ENCODE measurements at places on chromosomes 3 and 15.

DNA sequence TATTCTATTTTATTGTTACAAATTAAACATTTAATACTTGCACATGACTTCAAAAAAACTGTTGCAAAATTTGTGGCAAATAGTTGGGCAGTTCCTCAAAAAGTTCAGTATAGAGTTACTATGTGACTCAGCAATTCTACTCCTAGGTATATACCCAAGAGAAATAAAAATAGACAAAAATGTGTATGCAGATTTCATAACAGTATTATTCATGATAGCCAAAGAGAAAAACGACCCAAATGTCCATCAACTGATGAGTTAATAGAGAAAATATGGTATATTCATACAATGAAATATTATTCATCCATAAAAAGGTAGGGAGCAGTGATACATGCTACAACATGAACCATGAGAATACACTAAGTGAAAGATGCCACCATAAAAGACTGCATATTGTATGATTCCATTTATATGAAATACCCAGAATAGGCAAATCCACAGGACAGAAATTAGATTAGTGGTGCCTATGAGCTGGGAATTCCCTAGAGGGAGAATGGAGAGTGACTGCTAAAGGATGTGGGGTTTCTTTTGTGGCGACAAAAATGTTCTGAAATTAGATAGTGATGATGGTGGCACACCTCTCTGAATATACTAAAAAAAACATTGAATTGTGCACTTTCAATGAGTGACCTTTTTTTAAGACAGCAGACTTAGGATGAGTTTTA is 31.6 kb upstream of the CLASP2 start:
- DNase-seq, result no peak

DNA sequence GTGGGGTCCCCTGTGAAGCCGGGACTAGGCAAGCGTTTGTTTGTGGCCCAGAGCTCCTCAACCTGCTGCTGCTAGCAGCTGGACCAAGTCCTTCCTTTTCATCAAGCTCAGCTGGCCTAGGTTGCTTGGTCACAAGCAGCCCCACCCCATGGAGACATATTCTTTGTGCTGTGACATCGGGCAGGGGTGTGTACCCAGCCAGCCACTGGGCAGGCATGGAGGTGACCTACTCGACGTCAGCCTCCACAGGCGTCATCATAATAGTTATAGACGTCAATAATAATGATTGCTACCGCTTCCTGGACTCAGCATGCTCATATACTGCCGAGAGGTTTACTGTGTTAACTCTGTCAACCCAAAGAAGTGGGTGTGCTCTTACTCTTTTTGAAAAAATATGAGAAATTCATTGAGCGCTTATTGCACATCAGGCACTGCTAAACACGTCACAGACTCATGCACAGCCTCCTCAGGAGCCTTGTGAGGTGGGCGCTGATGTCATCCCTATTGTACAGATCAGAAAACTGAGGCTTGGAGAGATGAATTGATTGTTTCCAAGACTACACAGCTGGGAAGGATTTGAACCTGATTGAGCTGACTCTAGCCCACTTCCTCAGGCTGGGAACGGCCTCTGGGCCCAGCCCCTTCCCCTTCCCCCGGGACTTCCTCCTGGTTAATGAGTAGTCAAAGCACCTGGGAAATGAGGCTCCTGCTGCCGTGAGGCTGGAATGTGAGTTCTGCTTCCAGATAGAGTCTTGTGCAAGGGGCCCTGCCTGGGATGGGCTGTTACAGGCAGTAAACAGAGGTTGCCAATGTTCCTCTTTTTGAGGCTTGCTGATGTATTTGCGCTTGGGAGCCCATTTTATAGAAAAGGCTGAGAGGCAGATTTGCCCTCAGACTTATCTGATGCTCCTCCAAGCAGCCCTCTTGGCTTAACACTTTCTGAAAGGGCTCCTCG is 16.2 kb downstream of the SLC6A6 start:
- no peak for DNase-seq

DNA sequence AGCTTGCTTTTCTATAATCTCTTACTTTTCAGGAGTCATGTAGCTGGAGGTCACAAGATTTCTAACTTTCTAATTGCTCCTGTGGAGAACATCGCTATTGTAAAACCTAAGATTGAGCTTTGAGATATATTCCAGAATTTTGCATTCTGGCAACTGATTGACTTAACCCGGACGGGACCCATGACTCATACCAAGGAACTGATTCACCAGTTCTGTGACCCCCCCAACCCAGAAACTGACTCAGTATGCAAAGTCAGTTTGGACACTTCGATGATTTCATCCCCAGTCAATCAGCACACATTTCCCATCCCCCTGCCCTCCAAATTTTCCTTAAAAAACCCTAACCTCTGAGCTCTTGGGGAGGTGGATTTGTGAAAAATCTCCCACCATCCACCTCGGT is 396.5 kb upstream of the GBE1 start:
- no peak for DNase-seq

DNA sequence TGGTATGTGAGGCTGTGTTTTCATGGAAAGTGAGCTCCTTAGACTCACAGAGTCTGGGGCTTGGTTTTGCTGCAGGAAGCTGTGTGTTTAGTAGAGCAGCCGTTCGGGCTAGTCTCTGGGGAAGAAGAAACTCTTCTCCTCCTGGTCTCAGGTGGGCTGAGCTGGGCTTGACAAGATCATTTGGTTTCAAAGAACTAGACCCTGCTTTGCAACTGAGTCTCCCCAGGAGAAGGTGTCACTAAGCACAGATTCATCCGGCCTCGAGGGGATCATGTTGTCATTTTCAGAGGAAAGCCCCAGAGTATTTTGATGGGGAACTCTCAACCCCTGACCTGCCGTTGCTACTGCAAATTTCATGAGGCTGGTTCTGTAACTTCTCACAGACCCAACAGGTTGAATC is 188.5 kb downstream of the FAM43A start:
- no peak for DNase-seq

- DNase-seq, result no peak
Observed at GRCh38 chr3:15804553-15805095, 6.8 kb upstream of the ANKRD28 start.

DNA sequence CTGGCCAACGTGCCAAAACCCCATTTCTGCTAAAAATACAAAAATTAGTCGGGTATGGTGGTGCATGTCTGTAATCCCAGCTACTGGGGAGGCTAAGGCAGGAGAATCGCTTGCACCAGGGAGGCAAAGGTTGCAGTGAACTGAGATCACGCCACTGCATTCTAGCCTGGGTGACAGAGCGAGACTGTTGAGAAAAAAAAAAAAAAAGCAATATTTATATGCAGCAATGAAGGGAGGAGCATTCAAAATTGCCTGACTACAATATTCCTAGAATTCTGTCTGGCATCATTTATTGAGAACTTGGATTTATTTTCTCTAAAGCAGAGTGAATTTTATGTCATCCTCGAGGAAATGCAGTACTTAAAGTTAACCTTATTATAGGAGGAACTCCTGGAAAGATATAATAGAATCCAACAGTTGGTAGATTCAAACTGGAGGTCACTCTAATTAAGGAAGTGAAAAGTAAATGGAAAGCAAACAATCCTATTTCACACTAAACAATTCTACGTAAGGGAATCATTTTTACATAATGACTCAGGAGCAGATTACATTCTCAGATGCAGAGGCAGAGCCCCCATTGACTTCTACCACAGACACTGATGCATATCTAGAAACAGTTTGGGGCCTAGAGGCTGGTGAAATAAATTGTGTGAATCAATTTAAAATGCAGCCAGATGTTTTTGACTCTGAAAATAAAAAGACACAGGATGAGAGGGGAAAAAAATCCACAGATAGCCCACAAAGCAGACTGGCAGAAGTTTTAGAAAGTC is 82.1 kb upstream of the FHIT start:
- no peak for DNase-seq

- no peak for DNase-seq
Observed at GRCh38 chr3:160401291-160402095, 2.0 kb downstream of the SMC4 start.

DNA sequence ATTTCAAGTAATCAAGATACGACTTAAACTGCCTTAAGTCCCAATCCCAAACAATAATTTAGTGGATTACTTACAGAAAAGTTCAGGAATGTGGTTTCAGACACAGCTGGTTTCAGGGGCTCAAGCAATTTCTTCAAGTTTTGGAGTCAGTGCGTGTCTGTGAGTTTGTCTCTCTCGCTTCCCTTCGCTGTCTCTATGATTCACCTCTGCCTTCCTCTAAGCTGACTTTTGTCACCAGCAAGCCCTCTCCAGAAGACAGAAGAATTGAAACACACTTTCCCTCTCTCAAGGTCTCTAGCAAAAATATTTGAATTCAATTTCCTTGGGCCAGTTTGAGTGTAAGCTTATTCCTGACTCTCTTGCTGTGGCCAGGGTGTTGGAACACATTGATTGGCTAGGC is 392.4 kb downstream of the EDEM1 start:
- no peak for DNase-seq

DNA sequence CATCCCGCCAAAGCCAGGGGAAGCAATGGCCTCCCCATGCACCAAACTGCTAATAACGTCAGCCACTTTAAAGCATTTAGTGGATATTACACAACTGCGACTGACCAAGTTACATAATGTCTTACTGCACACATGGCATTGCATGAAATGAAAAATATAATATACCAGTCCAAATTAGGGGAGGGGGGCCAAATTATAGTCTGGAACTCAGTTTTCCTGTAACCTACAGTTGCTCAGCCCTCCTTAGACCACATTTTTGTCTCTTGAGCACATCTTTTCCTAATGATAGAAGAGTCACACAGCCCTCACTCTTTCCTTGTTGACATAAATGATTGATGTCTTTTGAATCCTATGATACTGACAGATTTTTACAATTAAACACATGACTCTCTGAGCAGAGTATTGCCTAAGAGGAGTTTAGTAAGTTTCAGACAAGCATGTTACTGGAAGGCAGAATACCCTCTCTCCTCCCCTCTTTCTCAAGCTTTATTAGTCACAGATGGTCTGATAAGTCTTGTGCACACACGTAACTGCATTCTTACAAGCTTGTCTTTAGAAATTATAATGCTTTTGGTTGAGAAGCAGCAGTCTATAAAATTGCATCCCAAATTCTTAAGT is 1.1 kb upstream of the PLD1 start:
- no peak for DNase-seq

- DNase-seq, result no peak
Observed at GRCh38 chr3:46778101-46778500, 60.4 kb upstream of the PRSS50 start.

- DNase-seq, result no peak
Observed at GRCh38 chr15:56242576-56243162, 1.0 kb downstream of the RFX7 start.

- no peak for DNase-seq
Observed at GRCh38 chr3:87298111-87298718, 21.8 kb upstream of the POU1F1 start.

DNA sequence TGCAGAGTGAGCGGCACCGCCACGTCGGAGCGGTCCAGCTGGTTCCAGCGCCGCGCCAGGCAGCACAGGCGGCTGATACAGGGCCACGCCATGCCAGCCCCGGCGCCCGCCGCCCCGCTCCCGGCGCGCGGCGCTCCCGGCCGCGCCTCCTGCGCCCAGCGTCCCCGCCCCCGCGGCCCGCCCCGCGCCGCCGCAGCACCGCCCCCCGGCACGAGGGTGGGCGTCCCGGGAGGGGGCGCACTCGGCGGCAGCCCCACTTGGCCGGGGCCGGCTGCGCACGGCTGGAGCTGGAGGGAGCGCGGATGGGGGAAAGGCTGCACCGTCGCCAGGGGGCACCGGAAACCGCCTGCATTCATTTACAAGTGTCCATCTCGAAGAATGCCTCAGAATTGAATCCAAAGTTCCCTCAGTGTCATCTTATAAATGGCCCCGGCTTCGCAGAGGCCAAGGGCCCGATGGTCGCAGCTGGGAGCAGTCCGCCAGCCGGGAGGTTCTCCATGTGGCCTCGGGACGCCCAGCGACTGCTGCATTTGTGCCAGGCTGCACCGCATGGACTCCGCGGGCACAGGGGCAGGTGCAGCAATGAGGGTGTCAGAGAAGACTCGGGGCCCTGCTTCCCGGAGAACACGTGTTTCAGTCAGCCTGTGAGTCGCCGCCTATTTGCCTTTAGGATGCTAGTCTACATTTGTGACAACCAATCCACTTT is at the start of gene MAP6D1:
TSS of gene MAP6D1 (minus strand) at position 122 of the 706 bp plus-strand sequence. CDS start at position 92, 30 bp downstream.
- peak; percentile 5 for DNase-seq

GRCh38 chr3:3735919-3736318 is 63.3 kb upstream of the LRRN1 start:
- no peak for DNase-seq

DNA sequence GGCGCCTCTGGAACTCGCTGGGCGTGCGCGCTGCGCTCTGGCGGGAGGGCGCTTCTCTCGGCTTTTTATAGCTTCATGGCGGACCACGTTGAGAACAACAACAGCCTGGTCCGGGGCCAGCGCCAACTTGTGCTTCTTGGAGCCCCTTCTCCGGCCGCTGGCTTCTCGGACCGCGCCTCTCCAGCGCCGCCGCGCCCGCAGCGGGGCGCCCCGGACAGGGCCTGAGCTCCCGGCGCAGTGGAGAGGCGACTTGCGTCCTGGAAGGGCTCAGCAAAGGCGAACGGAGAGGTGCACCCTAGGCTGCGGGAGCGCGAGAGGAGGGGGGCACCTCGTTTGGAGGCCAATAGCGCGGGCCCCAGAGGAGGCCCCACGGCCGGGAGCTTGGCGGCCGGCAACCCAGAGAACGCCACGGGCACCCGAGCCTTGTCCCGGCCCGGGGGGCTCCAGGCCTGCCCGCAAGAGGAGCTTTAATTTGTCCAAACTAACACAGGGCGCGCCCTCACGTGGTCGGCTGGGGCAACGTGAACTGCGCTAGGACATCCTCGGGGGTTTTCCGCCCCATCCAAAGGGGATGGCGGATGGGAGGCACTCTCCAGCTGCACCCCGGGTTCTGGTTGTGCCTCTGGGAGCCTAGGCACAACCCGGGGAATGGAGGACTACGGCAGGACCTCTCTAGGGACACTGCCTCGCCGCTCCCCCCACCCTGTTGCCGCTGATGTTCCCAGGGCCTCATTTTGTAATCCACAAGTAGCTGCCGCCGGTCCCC is 37.8 kb downstream of the HMCES start:
- DNase-seq, result peak; percentile 65

GRCh38 chr3:153681057-153681456 is 440.1 kb upstream of the ARHGEF26 start:
- DNase-seq, result no peak

- no peak for DNase-seq
Observed at GRCh38 chr3:29263476-29263875, 17.4 kb upstream of the RBMS3 start.

- DNase-seq, result no peak
Observed at GRCh38 chr3:89216016-89216739, 108.8 kb downstream of the EPHA3 start.

- DNase-seq, result no peak
Observed at GRCh38 chr3:89577637-89578530, 470.5 kb downstream of the EPHA3 start.

DNA sequence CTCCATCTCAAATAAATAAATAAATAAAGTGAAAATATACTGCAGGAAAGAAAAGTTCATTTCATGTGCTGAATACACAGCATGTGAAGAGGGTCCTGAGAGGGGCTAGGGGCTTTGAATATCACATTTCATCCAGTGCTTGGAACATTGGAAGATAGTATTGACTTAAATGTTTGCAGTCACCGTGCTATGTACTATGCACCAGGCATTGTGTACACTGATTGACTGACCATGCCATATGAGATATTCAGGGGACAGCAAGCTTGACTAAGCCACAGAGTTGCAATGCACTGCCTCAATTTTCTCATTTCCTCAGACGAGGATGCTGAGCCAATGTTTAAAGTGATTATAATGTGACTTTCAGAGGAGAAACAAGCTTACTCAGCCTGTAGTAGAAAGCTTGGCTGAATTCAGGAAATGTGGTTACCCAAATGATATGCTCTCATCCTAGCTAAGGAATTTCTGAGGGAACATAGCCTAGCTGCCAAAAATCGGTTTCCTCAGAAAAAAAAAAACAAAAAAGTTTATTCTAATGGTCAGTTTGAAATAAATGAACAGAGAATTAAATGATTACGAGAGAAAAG is 557.9 kb downstream of the FGF12 start:
- no peak for DNase-seq

All from T-helper 22 cell (primary cell).